ENCODE measurements at places on chromosomes 7 and 10. TPM values are rescaled to one million over a fixed set of nuclear protein-coding genes. Genes with fewer than 3 reads are reported as not detected.

SH2B2 gene
- 3.4 TPM for total RNA-seq

KEL gene
- total RNA-seq: 0.88 TPM

TLX1 gene
- total RNA-seq: not detected

RNLS gene
- total RNA-seq: 14.1 TPM

EN2 gene
- total RNA-seq: not detected

HMX3 gene
- not detected for total RNA-seq

NPY4R2 gene
- not detected for total RNA-seq

LRRC18 gene
- total RNA-seq: not detected

IDI2 gene
- total RNA-seq: not detected

CAV1 gene
- total RNA-seq: 506 TPM

PNLIPRP3 gene
- total RNA-seq: 3.7 TPM

ZNF12 gene
- 17.3 TPM for total RNA-seq

BEND7 gene
- 19.8 TPM for total RNA-seq

AGR3 gene
- not detected for total RNA-seq

NXPH1 gene
- not detected for total RNA-seq

CYP3A7 gene
- total RNA-seq: not detected

TMEM229A gene
- not detected for total RNA-seq

SPDYE6 gene
- not detected for total RNA-seq

DPYSL4 gene
- total RNA-seq: not detected

REPIN1 gene
- total RNA-seq: 31.7 TPM

ITPRID1 gene
- not detected for total RNA-seq

LDB3 gene
- total RNA-seq: 12.1 TPM

DDC gene
- total RNA-seq: not detected

FAM241B gene
- 1.7 TPM for total RNA-seq

AUTS2 gene
- 31.3 TPM for total RNA-seq

SHH gene
- total RNA-seq: not detected

BICC1 gene
- total RNA-seq: 23.3 TPM

LFNG gene
- total RNA-seq: 15.9 TPM

CAV2 gene
- total RNA-seq: 246 TPM

Data from subcutaneous adipose tissue (tissue), 4 donors.